AG09309 (cell line): ENCODE measurements at places on chromosomes 3 and 15.

DNA sequence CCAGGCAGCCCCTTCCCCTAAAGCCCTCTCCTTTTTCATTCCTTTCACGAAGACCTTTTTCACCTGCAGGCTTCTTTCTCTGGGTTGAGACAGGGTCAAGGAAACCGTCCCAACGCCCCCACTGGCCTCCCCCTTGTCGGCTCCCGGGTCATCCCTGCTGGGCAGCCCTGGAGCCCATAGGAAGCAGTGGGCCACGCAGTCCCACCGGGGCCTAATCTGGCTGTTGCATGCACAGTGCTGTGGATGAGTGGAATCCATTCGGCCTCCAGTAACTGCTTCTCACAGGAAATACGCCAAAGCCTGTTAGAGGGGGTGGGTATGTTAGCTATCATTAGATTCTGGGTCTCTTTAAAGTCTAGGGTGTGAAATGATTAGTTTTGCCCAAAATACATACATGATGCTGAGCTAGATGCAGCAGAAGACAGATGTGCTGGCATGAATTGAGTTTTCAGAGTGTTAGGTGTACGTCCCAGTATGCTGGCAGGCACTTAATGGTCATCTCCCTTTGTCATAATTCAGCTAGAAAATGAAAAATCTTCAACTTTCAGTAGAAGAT, 16.6 kb downstream of the LYSMD4 start:
- DNase-seq: no peak

DNA sequence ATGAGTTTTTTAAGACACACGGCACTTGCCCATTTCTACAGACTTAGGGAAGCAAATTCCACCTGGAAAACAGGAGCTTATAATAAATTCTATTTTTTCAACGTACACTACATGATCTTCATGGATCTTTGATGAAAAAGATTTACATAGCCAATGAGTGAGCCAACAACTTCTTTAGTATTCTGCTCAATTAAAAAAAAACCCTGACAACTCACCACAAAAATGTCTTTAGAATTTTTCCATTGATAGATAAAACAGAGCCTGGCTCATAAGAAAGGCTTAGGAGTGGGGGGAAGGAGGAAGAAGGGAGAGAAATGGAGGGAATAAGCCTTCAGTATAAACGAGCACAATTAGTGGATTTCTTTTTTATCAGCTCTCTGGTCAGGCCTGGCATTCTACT, 126.7 kb downstream of the ATP10A start:
- no peak for DNase-seq

- no peak for DNase-seq
Observed at GRCh38 chr3:61111825-61112224, 139.4 kb downstream of the FHIT start.

GRCh38 chr15:49015896-49016295, 30.4 kb downstream of the SECISBP2L start:
- DNase-seq: no peak

- peak; percentile 28 for DNase-seq
Observed at GRCh38 chr3:52649461-52650210, 36.1 kb downstream of the PBRM1 start.

DNA sequence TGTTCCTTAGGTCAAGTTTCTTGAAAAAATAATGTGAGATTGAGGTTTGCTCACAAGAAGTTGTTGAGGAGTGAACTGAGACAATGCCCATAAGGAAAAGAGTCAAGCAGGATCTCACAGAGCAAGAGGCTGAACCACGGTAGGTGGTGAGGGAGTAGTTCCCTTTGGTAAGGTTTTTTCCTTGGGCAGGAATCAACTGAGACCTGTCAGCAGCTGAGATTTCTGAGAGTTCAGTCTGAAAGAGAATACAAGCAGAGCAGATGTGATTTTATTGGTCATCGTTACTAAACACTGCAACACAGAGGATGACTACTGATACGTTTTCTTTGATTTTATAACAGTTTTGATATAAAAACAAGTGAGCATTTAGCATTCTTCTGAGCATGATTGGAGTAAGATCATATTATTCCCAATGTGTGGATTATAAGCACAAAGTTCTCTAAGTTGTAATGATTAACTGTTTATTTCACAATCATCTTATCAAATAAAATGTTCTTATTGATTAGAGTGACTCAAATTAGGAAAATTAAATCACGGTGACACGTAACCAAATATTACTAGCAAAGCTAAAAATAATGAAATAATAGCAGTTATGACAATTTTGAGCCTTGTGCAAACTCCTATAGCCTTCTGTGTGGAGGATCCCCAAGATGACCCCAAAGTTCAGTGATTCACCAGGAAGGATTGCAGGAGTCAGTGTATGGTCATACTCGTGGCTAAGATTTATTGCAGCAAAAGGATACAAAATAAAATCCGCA, 346.2 kb upstream of the ZNF717 start:
- DNase-seq: no peak

- DNase-seq: no peak
Observed at GRCh38 chr15:98957655-98958054, 49.9 kb downstream of the PGPEP1L start.

GRCh38 chr3:99248130-99248529, 346.6 kb upstream of the DCBLD2 start:
- no peak for DNase-seq

- no peak for DNase-seq
Observed at GRCh38 chr15:57458356-57458781, 82.1 kb downstream of the CGNL1 start.

DNA sequence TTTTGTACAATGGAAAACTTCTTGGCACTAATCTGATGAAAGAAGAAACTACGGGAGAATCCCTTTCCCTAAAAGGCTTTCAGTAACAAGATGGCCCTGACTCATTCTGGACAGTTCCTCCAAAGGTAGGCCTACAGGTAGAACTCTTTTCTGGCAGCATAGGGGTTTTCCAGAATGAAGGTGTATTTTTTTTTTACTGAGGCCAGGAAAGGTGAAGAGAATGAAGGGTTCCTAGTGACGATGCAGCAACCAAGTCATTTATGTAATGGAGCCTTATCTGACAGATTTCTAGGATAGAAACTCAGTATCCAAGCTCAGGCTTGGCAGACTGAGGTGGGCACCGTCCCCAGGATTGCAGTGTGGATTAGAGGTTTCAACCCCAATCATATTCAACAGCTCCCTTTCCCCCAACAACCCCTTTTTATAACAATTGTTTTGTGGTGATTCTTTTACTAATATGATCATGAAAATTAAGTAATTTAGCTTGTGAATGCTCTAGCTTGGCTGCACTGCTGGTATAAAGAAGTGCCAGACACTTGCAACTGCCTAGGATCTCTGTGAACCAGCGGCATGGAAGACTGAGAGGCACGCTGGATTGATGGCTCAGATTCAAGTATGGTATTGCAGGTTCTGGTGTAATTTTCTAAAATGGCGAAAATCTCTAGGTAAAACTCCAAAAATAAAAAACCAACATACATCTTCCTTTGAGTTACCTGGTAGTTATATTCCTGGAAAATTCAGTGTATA, 8.7 kb upstream of the TRIM69 start:
- no peak for DNase-seq

GRCh38 chr15:52309154-52309548, 13.5 kb upstream of the MYO5C start:
- no peak for DNase-seq

DNA sequence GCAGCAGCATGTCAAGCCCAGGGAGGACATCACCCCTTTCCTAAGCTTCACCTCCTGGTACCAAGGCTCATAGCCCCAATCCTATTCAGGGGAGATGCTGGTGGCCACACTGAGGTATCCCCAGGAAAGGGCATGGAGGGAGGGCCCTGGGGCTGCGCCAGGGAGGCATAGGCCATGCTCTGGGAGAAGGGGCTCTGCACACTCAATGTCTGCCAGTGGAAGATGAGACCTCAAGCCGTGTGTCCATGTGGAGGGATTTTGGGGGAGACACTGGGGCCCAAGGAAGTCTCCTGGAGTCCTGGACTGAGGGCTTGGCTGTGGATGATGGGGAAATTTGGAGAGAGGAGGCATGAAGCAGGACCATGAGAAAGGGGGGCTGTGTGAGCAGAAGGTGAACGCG, 21.2 kb upstream of the PRR23E start:
- DNase-seq: no peak

GRCh38 chr3:128794067-128794768, 68.2 kb downstream of the RAB7A start:
- DNase-seq: peak; percentile 52

DNA sequence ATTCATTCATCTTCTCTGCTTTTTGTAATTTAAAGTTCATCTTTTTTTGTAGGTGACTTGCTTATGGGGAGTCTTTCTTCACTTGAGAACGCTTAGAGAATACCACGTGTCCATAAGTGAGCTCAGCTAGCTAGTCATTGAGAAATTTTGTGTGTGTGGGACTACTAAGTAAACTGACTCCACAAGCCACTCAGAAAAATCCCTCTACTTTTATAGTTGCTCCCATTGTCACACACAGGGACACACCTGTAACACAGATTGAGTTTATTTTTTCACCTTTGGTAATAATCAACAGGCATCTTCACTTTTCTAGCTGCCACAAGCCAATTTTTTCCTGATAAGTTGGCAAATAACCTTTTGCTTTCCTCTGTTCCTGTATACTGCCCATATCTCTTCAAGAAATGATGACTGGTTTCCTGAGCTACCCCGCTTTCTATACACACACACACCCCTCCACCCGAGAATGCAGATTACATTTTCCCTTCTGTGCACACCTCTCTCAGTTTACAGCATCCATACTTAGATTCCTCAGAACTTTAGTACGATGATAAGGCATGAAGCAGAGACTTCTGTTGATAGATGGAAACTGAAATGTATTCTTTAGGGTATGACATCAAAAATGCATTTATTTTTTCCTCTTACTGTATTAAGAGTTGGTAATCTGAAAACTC, 4.6 kb downstream of the TSC22D2 start:
- DNase-seq: peak; percentile 76

DNA sequence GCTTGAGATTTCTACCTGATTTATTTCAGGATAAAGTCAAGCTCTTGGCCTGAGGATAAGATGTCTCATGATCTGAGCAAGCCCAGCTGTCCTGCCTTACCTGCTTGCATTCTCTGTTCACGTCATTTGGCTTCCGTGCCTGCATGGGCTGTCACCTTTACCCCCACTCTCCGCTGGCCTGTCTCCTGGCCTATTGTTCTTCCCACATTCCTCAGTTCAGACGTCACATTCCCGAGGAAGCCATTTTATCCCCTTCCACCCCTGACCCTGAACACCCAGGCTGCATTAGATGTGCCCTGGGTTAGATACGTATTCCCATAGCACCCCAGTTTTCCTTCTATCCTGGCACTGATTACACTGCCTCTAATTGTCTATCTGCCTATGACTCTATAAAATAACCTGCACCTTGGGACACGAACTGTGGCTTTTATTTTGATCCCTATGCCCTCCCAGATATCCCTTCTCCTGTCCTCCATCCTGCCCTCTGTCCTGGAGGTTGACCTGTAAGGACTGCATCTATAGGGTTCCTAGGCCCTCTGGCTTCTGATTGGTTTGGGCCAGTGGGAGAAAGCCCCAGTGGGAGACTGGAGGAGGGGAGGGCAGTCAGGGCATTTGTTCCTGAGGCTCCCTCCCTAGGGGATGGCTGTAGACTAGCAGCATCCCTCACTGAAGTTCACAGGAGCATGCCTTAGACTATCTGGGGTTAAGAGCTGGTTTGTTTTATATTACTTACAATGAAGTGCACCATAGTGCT, 19.2 kb upstream of the UBE2Q2 start:
- no peak for DNase-seq

GRCh38 chr3:52606373-52607085, 70.1 kb downstream of the UQCC5 start:
- no peak for DNase-seq

DNA sequence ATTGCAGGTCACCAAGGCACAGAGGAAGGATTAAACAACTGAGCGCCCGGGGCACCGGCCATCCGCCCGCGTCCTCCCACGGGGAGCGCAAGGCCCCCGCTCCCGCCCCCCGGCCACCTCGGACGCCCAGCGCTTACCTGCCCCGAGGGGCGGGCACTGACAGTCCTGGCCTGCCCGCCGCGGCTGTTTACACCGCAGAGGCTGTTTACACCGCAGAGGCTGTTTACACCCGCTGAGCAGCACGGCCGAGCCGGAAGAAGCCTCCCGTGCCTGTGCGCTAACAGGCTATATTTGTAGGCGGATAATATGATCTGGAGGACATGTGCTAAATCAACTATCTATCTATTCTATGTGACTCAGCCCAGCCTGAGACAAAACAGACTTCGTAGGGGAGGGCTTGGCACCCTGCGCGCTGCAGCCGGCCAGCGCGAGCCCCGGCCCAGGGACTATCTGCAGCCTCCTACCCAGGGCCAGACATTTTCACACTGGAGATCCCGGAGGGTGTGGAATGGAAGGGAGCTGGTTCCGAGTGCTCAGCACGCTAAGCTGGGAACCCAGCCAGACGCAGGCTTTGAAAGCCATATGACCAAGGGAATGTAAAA, at the start of gene LRRC2:
Gene LRRC2, minus strand, starts transcription at position 263 of the 602 bp plus-strand sequence. CDS start 14,711 bp downstream, outside the sequence.
- DNase-seq: peak; percentile 27

- peak; percentile 24 for DNase-seq
Observed at GRCh38 chr15:99755692-99756409, 22.6 kb upstream of the LYSMD4 start.

DNA sequence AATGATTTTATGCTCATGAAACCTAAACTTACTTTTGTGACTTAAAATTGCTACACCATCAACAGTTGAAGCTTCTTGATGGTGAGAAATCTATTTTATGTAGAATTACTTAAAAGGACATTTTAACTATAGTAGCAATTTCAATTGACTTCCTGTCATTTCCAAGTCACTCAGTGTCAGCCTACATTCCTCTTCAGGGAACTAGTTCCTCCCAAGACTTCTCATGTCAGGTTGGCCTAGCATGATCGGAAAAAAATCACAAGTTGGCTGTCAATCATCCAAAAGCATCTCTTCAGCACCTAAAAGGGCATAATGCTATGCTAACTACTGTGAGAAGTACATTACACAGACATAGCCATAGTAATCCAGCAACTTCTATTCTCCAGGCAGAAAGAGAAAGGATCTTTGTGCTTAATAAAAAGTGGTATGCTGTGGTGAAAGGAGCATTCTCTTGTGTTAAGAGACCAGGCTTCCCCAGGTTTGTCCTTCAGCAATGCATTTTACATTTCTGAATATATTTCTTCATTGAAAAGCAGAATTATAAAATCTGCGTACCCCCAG, 893.7 kb downstream of the AGBL1 start:
- no peak for DNase-seq

- peak; percentile 27 for DNase-seq
Observed at GRCh38 chr3:14358426-14359211, 43.8 kb upstream of the SLC6A6 start.

GRCh38 chr15:77738038-77738370, 105.3 kb upstream of the LINGO1 start:
- no peak for DNase-seq

GRCh38 chr3:114624571-114625181, 330.8 kb downstream of the TIGIT start:
- DNase-seq: peak; percentile 88

- no peak for DNase-seq
Observed at GRCh38 chr3:37715358-37715757, 146.3 kb upstream of the CTDSPL start.

- no peak for DNase-seq
Observed at GRCh38 chr3:154794391-154794790, 285.7 kb upstream of the MME start.

GRCh38 chr3:124360155-124360554, 368.2 kb upstream of the ROPN1 start:
- DNase-seq: no peak
